ENCODE measurements at places on chromosomes 4 and X. TPM values are rescaled to one million over a fixed set of nuclear protein-coding genes. Genes with fewer than 3 reads are reported as not detected.

- DNase-seq, result no peak
Observed at GRCh38 chrX:39614680-39614998, 483.1 kb downstream of the BCOR start.

The GRID2 gene
- not detected for total RNA-seq

GRCh38 chr4:102772738-102773340 lies 12.1 kb upstream of the MANBA start:
- DNase-seq, result no peak

DNA sequence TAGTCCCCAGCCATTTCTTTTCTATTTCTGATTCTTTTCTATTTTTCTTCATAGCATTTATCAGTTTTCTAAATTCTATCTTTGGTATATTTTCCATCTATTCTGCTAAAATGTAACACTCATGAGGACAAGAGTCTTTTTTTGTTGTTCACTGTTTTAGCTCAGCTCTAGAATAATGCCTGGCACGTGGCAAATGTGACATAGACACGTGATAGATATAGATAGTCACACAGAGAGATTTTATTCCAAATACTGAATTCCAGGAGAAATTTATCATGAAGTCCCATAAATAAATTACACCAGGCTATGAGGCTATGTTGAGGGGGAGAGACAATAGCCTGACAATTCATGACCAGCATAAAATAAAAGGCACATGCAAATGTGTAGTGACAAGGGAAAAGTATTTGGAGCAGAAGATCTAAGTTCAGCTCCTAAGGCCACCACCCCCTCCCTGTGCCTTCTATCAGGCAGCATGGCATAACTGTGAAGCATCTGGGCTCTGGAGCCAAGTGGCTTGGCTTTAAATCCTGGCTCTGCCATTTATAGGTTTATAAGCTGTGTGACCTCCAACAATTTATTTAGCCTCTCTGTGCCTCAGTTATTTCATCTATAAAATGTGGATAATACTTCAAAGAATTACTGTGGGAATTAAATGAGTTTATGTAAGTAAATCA lies 25.7 kb upstream of the PPARGC1A start:
- no peak for DNase-seq

DNA sequence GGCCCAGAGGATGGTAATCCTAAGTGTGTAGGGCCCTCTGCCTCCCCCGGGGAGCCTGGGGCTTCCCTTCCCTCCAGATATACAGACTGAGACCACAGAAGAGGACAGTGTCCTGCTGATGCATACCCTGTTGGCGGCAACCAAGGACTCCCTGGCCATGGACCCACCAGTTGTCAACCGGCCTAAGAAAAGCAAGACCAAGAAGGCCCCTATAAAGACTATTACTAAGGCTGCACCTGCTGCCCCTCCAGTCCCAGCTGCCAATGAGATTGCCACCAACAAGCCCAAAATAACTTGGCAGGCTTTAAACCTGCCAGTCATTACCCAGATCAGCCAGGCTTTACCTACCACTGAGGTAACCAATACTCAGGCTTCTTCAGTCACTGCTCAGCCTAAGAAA lies 1.9 kb downstream of the TRO start:
- no peak for DNase-seq

- DNase-seq, result no peak
Observed at GRCh38 chrX:139759637-139760036, 51.7 kb upstream of the MCF2 start.

DNA sequence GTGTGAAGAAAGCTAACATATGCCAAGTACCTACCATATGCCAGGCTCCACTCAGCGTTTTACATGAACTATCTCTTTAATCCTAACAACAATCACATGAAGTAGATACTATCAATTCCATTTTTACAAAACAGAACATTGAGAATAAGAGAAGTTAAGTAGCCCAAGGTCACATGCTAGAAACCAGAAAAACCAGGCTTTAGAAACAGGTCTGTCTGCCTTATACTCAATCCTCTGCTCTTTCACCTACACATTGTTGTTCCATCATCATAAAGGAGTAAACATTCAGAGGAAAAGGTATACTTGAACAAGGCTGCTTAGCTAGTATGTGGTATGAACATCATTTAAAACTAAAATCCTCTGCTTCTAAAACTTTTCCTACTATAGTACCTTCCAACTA lies 42.1 kb downstream of the WDFY3 start:
- DNase-seq, result no peak

The ADH1A gene
- total RNA-seq, result not detected

DNA sequence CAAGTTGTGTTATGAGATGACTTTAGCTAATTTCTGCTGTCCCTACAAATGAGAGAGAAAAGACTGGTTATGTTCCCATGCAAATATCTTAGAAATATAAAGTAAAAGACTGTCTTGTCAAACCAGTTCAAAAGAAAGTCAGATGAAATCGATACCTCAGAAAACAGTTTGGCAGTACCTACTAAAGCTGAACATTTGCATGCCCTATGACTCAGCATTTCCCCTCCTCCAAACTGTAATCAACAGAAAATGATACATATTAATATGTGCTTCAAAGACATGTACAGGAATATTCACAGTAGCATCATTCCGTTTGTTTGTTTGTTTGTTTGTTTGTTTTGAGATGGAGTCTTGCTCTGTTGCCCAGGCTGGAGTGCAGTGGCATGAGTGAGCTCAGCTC lies 90.3 kb downstream of the ARX start:
- DNase-seq, result no peak

Measured in SJSA1 (cell line).